ENCODE measurements at places on chromosomes 6 and 20.

DNA sequence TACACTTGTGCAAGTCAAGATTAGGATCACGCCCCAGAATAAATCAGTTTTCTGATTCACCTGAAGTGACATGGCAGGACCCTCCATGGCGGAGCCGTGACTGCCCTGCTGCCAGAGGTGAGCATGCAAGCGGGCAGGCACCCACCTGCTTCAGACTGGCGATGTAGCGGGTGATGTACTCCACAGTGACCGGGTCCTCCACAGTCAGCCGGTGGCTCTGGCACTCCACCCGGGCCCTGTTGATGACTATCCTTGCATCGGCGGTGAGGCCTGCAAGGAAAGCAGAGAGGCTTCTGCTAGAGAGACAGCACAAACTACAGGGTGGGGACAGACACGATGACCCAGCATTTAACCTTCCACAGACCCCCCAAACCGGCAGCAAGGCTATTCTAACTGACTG lies 3.6 kb downstream of the PSMA7 start:
- no peak for DNase-seq

- DNase-seq = no peak
Measured at GRCh38 chr20:22629927-22630326, 45.6 kb upstream of the FOXA2 start.

- no peak for DNase-seq
Measured at GRCh38 chr20:63687419-63688178, 8.9 kb upstream of the TNFRSF6B start.

DNA sequence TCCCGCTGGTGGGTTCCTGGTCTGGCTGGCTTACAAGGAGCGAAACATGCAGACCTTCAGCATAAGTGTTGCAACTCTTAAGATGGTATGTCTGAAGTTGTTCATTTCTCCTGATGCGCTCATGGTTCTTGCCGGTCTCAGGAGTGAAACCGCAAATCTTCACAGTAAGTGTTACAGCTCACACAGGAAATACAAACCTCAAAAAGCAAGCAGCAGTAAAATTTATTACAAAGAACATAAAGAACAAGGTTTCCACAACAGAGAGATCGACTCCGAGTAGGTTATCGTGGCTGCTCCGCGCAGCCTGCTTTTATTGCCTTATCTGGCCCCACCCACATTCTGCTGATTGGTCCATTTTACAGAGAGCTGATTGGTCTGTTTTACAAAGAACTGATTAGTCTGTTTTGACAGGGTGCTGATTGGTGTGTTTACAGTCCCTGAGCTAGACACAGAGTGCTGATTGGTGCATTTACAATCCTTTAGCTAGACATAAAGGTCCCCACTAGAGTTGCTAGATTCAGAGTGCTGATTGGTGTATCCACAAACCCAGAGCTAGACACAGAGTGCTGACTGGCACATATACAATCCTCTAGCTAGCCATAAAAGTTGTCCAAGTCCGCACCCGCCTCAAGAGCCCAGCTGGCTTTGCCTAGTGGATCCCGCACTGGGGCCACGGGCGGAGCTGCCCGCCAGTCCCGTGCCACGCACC lies 39.2 kb downstream of the TRIM27 start:
- peak; percentile 29 for DNase-seq

GRCh38 chr20:3326779-3327521 lies 80.5 kb downstream of the DNAAF9 start:
- DNase-seq = no peak

- DNase-seq = no peak
Measured at GRCh38 chr6:44650495-44650894, 263.0 kb downstream of the CDC5L start.

- no peak for DNase-seq
Measured at GRCh38 chr6:117739869-117740268, 64.6 kb downstream of the NUS1 start.

GRCh38 chr20:58655328-58656107 lies 4.4 kb downstream of the STX16 start:
- no peak for DNase-seq

DNA sequence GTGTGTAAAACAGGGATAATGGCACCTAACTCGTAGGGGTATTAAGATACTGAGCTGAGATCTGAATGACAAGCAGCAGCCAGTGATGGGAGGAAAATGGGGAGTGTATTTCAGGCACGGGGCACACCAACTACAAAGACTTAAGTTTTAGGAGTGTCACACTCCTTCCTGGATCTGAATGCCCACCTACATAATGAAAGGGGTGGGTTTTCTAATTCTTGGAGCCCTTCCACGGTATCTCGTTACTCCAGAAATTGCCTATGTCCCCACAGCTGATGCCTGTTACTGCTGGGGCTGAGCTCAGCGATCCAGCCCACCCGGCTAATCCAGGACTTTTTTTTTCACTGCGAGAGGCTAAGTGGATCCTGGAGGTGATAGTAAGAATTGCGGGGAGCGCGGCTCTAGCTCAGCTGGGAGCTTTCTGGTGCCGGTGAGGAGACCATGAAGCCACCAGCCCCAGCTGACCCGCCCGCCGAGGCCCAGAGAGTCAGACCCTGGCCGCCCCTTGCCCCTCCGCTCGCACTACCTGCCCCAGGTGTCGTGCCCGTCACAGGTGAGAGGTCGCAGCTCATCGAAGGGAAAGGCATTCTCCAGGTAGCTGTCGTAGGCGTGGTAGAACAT lies 727 bp downstream of the EDEM2 start:
- DNase-seq = no peak

GRCh38 chr6:15259766-15260098 lies 13.9 kb downstream of the JARID2 start:
- no peak for DNase-seq

GRCh38 chr20:62303340-62304226 lies 786 bp downstream of the ADRM1 start:
- DNase-seq = no peak

DNA sequence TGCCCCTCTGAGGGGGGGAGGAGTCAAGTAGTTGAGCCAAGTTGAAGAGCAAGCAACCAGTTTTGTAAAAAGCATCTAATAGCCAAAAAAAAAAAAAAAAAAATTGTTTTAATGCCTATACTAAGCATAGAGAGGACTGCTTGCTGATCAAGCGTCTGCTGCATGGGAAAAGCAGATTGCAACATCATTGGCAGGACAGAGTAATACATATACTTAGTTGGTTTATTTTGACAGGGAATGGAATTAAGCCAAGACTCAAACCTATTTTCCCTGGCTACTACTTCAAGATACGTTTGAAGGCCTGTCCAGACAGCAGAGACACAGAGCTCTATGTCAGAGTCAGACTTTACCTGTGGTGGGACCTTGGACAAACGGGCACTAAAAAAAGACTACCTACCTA lies 120.5 kb downstream of the RTN4IP1 start:
- no peak for DNase-seq

DNA sequence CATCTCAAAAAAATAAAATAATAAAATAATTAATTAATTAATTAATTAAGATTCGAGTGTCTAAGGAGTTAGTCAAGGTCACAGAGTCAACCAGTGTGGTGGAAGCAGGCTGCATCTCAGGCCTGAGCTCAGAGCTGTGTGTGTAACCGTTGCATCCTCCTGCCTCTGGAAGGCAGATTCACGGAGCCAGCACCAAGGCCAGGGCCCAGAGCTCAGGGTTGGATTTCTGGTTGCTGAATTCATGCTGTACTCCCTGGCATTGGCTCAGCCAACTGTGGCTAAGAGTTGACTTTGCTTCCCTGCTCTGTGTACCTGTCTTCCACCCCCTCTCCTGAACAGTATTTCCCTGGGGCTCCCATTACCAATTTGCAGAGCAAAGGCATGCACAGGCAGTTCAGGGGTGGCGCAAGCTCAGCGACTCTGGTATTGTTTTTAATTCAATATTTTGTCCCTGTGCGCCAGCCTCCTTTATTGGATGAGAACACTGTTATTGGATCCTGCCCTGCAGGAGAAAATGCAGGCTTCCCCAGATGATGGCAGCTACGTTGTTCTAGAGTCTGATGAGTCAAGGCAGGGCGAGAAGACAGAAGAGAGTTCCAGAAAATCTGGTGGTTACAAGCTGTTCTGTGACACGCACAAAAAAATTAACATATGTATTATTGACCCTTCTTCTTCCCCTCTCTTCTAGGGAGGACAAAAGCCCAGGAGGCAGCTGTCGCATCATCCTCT lies 12.3 kb upstream of the CTNNBL1 start:
- DNase-seq = no peak

DNA sequence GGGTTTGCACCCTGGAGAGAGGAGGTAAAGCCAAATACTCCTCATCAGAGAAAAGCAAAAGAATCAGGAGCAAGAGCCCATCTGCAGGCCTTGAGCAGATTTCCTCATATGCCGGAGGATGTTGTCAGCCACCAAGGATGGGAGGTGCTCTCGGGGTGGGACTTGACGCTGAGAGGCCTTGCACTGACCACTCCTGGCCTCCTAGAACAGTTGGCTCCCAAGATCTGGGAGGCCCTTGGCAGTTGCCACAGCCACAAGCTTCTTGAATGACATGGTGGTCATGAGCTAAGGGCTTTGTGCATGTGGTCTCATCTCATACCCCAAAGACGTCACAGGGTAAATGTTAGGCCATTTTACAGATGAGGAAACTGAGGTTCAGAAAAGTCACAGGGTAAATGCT lies 75.2 kb upstream of the PMEPA1 start:
- no peak for DNase-seq

DNA sequence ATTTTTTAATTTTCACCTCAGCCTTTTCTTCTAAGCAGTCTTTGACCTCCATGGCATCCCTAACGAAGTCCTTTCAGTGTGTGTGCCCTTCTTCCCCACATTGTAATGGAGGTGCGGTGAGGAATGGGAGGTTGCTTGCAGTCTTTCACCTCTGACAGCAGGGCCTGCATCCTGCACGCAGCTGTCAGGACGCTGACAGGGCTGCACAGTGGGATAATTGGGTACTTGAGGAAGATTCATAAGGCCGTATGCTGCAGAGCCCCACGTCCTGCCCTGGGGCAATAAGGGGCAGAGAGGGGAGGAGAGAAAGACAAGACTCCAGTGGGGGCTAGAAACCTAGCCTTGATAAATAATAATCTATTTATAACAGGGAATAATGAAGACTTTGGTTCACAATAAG lies 184.7 kb downstream of the SAMD5 start:
- no peak for DNase-seq

Measured in stimulated activated CD8-positive, alpha-beta memory T cell treated with anti-CD3 and anti-CD28 coated beads, Interleukin-15, amount 100 ng/mL, for 4 hours (primary cell).